ENCODE measurements at places on chromosomes 3 and 15. TPM values are rescaled to one million over a fixed set of nuclear protein-coding genes. Genes with fewer than 3 reads are reported as not detected.

ATP8B4 gene
- 10.8 TPM for polyA plus RNA-seq

CACNA2D3 gene
- polyA plus RNA-seq = 4.6 TPM

ACOX2 gene
- not detected for polyA plus RNA-seq

BCHE gene
- polyA plus RNA-seq = not detected

PDZRN3 gene
- not detected for polyA plus RNA-seq

PDIA5 gene
- polyA plus RNA-seq = not detected

CD200 gene
- not detected for polyA plus RNA-seq

IL17RC gene
- 1.7 TPM for polyA plus RNA-seq

MAP1A gene
- polyA plus RNA-seq = 0.04 TPM

RTP4 gene
- 3.7 TPM for polyA plus RNA-seq

UBE3A gene
- polyA plus RNA-seq = 133 TPM

RASSF1 gene
- 187 TPM for polyA plus RNA-seq

ARGFX gene
- polyA plus RNA-seq = not detected

GOLGA8G gene
- not detected for polyA plus RNA-seq

MKRN2OS gene
- polyA plus RNA-seq = not detected

CISH gene
- 4.5 TPM for polyA plus RNA-seq

PCSK6 gene
- not detected for polyA plus RNA-seq

GPR87 gene
- not detected for polyA plus RNA-seq

XCR1 gene
- polyA plus RNA-seq = 0.04 TPM

SERPINI2 gene
- polyA plus RNA-seq = not detected

B3GNT5 gene
- 0.48 TPM for polyA plus RNA-seq

CPLX3 gene
- polyA plus RNA-seq = not detected

CNTN3 gene
- not detected for polyA plus RNA-seq

P3H2 gene
- not detected for polyA plus RNA-seq

CCR8 gene
- not detected for polyA plus RNA-seq

MIX23 gene
- 17.1 TPM for polyA plus RNA-seq

GFM1 gene
- polyA plus RNA-seq = 18.2 TPM

ERICH6 gene
- polyA plus RNA-seq = not detected

PP2D1 gene
- 0.34 TPM for polyA plus RNA-seq

GOLGA8J gene
- not detected for polyA plus RNA-seq

FAN1 gene
- polyA plus RNA-seq = 4.2 TPM

NR2E3 gene
- not detected for polyA plus RNA-seq

ITIH1 gene
- polyA plus RNA-seq = not detected

SLC9A9 gene
- 21.3 TPM for polyA plus RNA-seq

PPARG gene
- not detected for polyA plus RNA-seq

GCSAM gene
- 0.64 TPM for polyA plus RNA-seq

SLC2A2 gene
- polyA plus RNA-seq = not detected

DAG1 gene
- polyA plus RNA-seq = 6.0 TPM

SKIL gene
- polyA plus RNA-seq = 10.8 TPM

EPHA6 gene
- polyA plus RNA-seq = not detected

GRAMD2A gene
- polyA plus RNA-seq = not detected

SLC12A8 gene
- 2.8 TPM for polyA plus RNA-seq
